ENCODE measurements at places on chromosomes 1 and 21. TPM values are rescaled to one million over a fixed set of nuclear protein-coding genes. Genes with fewer than 3 reads are reported as not detected.
A peak's percentile ranks its signal among the peaks of the same experiment; 100 is the strongest.

THEM5 gene
- not detected for total RNA-seq

ABCD3 gene
- 31.9 TPM for total RNA-seq

AK5 gene
- not detected for total RNA-seq

ANKRD34A gene
- total RNA-seq, result 0.48 TPM

TSPAN2 gene
- 4.1 TPM for total RNA-seq

WNT3A gene
- total RNA-seq, result not detected

KRTAP19-3 gene
- total RNA-seq, result not detected

RPE65 gene
- total RNA-seq, result 0.15 TPM

- no peak for DNase-seq
These were observed 17.4 kb downstream of the BMP8A start for GRCh38 chr1:39508857-39509305.

DNA sequence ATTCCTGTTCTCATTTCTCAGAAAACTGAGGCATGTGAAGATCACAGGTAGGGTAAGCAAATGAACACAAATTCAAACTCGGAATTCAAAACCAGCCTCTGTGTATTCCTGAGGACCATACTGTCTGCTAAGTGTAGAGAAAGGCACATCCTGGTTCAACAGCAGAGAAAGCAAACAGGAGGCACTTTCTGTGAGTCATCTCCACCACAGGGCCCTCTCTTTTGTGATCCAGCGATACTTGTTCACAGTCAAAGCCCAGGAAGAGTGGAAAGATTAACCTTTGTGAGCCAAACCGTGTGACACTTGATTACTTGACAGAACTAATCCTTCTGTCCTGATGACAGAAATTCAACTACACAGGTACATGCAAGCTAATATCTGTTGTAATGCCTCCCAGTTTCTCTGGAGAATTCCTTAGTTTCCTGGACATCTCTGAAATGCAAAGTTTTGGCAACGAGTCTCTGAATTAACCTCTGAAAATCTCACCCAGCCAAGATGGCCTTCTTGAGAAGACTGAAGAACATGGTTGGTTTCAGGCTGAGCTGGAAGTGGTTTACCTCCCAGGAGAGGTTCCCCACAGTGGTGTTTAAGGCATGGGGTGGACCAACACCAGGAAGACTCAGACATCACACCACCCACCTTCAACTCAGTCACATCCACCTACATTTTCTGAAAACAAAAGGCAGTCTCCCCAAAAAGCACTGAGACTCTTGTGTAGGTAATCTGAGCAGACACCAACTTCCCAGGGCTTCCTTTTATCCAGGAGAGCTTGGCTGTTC, 98.2 kb upstream of the ERG start:
- DNase-seq, result no peak

DNA sequence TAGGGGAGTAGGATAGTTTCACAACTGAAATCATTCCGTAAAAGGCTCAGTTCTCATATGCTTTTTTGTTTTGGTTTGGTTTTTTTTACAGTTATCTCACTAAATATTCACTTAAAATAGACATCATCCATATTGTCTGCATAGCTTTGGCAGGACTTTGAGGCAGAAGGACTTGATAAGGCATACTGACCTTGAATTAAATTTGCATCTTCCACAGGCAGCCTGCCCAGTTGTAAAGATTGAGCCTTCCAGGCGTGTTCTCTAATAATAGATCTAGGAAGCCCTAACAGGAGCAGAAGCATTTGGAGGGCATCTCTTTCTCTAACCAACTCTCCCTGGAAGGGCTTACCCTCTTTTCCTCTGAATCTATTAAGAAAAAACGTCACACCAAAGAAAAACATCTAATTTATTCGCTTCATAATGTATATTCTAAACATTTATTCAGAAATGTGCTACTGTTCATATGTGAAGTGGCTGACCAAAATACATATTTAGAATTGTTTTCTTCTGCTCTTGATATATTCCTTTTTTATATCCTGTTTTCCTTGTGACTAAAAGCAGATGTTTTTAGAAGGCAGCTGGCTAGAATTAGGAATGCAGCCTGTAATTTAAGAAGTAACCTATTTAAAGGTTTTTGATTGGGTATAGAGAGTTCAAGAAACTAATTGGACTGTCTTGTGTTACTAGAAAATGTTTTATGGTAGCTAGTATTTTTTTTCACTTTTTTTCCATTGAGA, 20.2 kb downstream of the DESI2 start:
- DNase-seq, result peak; percentile 44

DNA sequence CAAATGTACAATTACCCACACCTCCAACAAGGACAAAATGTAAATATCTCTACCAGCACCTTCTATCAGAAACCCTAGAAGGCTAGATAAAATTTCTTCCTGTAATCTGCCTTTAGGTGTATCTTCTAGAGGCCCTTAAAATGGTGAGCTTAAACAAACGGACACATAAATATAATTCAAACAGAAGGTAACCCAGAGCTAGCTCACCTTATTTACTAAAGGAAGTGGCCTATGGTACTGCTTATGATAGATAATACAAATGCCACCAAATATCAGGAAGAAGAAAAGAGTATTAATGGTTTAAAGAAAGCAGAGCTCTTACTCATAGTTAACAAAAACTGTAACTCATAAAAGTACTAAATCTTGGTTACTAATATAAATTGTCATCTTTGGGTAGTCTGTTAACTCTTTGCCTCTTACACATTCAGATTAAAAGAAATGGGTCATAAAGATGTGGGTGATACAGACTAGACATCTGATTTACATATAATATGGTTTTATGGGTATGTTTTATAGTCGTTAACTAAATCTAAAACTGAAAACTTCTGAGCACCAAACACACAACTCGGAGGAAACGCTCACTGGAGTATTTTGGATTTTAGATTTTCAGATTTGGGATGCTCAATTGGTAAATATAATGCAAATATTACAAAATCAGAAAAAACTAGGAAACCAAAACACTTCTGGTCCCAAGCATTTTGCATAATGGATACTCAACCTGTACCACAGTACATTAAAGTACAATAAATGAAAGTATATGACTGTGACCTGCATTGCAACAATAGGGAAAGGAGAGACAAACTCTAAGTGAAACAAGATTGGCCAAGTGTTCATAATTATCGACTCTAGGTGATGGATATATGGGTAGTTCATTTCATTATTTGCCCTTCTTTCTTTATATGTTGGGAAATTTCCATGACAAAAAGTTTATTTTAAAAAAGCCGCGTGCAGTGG, 23.2 kb downstream of the TRIT1 start:
- DNase-seq, result no peak

GRCh38 chr1:51285055-51285454, 45.3 kb downstream of the TTC39A start:
- DNase-seq, result no peak

- DNase-seq, result no peak
These were observed 79.2 kb downstream of the OLIG1 start for GRCh38 chr21:33149181-33149580.

DNA sequence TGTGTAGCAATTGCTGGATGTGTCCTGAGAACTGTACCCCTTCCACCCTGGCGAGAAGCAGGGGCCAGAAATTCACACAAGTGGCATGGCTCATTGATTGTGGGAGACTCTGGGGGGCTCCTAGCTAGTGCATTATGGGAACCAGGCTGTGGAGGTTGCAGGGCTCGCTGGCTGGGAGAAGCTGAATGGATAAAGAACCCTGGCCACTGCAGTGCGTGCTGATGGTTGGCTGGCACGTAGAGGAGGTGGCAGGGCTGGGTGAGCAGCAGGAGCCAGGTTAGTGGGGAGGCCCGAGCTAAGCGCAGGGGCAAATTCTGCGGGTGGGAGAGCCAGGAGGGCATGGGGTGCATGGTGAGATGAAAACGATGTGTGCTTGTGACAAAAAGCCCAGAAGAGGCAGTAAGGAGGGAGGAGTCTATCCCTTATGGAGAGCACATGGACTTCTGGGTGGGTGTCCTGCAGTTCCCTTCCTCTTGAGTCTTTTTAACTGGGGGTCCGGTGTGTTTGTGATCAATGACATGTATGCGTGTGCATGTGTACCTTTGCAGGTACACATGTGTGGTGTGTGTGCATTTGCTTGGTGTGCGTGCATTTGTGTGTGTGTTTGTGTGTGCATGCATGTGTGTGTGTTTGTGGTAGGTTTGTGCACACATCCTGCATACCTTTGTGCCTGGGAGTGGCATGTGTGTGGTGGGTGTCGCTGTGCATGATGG, 3.6 kb downstream of the GUK1 start:
- no peak for DNase-seq

GRCh38 chr1:246680190-246680589, 44.0 kb upstream of the SCCPDH start:
- DNase-seq, result no peak

DNA sequence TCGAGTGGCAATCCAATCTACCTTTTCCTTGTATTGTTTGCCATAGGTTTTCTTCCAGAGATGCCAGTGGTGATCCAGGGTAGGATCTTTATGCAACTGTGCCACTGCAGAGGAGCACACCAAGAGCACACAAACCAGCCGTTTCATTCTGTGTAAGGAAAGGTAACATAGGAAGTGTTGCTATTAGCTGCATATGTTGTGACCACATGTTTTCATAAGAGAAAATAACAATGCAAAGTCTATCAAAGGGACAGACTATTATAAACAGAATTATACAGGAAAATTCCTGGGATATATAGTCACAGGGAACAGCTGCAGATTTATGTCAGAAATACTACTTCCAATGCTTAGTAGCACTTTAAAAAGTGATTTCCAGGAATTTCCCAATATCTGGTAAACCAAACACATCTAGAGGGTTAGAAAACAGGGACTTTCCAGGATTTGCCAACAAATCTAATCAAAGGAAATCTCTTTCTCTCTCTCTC, 919 bp downstream of the CTSS start:
- no peak for DNase-seq

GRCh38 chr1:21490774-21491487, 18.3 kb upstream of the ALPL start:
- no peak for DNase-seq

- no peak for DNase-seq
These were observed 840.4 kb downstream of the USP25 start for GRCh38 chr21:16570171-16570570.

DNA sequence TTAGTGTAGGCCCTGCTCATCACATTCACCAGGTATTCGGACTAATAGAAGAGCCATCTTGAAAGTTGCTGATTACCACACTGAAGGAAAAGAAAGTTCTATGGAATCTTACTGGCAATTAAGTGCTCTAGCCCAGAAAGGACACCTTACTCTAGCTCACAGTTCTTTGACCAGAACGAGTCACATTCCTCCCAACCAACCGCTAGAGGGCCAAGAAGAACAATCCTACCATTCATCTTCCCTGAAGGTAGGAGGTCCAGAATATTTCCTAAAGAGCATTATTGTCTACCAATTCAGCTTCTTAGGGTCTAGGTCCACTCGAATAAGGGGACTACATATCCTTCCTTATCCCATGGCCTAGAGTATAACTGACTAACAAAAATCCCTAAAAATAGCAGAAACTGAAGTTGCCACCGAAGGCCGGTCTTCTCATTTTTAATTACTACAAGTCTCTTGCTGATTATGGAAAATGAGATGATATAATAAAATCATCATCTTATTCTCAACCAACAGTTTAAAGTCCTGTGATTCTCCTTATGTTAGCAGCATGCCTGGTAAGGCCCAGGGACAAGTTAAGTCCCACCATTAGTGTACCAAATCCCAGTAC, 2.7 kb upstream of the FMO1 start:
- DNase-seq, result peak; percentile 47
